ENCODE measurements at places on chromosomes 4 and X.

GRCh38 chr4:15577508-15577907, 77.6 kb downstream of the FBXL5 start:
- peak; percentile 3 for DNase-seq

DNA sequence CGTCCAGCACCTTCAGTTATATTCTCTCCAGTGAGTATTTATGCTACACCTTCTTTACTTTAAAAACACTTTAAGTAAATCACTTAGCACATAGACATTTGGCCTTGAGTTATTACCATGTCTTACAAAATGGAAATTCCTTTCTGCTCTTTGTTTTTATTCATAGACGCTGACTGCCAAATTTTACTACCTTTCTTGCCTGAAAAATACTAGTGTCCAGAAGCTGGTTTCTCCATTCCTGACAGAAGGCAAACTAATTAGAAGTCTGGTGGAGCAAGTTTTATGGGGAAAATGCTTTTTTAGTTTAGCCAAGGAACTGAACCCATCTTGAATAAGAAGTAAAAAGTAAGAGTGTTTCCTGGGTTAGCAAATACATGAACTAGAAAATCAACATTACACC, 65.5 kb downstream of the SPATA18 start:
- no peak for DNase-seq

GRCh38 chrX:132618810-132619209, 130.0 kb upstream of the MBNL3 start:
- no peak for DNase-seq

DNA sequence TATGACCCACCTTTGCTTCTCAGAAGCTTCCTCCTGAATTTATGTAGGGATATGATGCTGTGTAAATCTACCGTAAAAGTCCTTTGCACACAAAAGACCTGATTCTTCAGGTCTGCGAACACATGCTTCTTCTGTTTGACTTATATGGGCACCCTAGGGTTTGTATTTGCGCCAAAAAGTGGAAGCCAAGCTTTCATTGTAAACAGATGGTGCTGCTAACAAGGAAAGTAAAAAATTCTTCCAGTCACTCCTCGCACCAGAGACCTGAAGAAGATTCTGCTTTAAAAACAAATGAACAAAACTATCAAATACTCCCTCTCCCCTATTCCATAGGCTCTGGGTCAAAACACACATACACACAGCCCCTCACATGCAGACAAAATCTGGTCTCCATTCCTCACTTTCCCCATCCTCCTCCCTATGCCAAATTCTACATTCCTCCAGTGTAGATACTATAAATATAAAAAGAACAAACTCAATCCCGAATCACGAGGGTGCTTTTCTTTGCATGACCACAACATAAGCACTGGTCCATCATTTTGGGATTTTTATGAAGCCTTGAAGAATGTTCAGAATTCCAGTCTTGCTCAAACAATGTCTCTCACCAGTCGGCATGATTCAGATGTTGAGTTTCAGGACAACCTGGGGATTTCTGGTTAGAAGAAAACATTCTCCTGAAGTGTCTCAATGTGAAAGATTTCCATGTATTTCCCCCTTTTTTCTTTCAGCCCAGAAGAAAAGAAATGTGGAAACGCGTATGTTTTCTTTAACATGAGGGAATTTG, 125.1 kb downstream of the PALLD start:
- DNase-seq, result peak; percentile 77

DNA sequence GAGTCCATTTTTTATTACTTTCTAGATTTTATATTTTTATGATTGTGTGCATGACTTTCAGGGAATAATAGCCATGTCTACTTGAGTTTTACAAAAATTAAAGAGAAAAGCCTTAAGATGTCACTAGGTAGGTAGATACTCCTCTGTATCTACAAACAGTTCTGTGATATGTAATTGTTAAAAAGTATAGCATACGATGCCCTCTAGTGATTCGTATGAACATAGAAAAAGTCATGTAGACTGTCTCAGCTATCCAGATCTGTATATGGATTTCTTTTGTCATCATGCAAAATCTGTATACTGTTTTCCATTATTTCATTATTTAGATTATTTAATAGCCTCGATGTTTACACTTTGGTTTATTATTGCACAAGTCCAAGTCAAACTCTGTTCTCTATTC, 856.6 kb downstream of the CENPC start:
- DNase-seq, result no peak

- DNase-seq, result no peak
Observed at GRCh38 chr4:115515366-115515765, 401.9 kb upstream of the NDST4 start.

DNA sequence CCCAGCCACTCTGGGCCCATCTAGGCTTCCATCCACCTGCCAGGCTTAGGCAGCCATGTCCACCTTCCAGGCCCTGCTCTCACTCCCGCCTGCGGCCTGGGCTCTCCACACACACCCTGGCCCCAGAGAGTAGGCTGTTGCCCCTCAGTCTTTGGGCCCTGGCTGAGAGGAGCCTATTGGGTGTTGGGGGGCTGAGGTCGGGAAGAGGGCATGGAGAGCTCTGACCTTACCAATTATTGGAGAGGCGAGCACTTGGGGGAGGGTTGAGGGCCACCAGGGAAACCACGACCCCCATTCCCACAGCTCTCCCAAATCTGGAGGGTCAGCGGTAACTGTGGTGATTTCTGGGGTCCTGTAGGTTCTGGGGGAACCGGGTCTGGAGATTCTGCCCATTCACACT, 38.2 kb downstream of the HTRA3 start:
- DNase-seq, result no peak

- DNase-seq, result no peak
Observed at GRCh38 chrX:20521222-20521621, 254.5 kb upstream of the RPS6KA3 start.

DNA sequence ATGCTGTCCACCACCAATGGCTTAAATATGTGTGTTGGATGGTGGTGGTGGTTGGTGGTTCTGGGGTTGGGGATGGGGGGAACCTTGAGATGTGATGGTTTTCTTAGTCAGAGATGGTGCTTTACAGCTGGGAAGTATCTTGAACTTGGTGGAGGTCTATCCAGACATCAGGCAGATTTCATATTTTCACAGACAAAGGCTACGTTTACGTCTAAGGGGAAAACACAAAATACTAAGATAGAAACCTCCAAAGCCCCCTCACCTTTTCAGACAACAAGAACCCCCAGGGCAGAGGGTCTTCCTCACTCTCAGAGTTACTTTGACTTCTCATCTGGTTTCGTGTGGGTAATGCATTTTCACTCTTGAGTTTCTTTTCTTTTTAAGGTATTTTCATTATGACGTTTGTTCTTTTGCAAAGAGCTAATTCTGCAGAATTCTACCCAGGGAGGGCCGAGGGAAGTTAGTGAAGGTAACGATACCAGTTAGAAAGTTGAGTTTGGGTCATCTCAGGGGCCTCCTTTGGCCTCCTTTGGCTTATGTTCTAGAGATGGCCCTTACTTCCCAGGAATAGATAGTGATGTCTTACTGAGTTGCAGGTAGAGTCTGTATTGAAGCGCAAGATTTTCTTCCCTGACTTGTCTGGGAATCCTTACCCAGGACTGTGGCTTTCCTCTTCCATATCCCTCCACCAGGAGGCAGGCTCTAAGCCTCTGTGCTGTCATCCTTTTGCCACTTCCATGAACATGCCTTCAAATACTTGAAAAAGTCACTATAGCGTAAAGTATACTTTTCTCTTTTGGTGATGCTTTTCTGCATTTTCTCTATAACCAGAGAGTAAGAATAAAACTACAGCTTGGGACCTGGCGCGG, 31.9 kb downstream of the RHOH start:
- DNase-seq, result no peak

DNA sequence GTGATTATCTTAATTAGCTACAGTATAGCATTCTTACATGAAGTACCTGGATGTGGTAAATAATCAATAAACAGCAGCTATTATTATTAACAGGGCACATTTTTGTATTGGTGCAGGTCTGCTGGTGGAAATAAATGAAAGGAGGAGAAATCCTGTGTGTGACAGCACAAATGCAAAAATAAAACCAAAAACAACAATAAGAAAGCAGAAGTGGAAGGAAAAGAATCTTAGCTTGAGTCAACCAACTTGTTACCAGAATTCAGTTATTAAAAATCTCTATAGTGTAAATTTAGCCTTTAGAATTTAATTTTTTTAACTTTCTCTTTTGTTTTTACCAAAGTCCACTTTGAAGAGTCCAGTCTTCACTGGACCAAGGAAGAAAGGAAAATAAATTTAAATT, 63.1 kb upstream of the LSM6 start:
- no peak for DNase-seq

DNA sequence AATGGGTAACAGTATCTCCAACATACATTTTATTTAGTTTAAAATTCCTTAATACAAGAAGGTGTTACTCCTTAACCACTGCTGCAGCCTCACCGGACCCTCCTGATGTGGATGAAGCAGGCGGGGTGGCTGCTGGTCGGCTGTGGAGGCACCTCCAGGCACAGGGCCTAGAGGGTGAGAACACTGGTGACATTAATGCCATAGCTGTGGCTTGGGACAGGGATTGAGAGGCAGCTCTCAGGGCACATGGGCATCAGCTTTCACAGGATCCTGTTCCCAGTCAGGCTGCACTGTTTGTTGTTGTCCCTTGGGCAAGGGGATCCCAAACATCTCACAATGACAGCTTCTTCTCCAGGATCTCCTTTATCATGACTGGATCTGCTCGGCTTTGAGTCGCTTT, 90.0 kb downstream of the GATB start:
- DNase-seq, result no peak

GRCh38 chr4:797066-797465, 28.9 kb downstream of the CPLX1 start:
- DNase-seq, result no peak

- DNase-seq, result no peak
Observed at GRCh38 chr4:79603681-79604080, 195.7 kb upstream of the GK2 start.

GRCh38 chrX:151896734-151897474, 15.8 kb upstream of the MAGEA4 start:
- DNase-seq, result no peak

- no peak for DNase-seq
Observed at GRCh38 chr4:10096978-10097335, 19.6 kb downstream of the WDR1 start.

All from AG04450 (cell line).